Muscle of leg (tissue), 16 donors: ENCODE measurements at places on chromosomes 16 and 17.
A peak's percentile ranks its signal among the peaks of the same experiment; 100 is the strongest.

DNA sequence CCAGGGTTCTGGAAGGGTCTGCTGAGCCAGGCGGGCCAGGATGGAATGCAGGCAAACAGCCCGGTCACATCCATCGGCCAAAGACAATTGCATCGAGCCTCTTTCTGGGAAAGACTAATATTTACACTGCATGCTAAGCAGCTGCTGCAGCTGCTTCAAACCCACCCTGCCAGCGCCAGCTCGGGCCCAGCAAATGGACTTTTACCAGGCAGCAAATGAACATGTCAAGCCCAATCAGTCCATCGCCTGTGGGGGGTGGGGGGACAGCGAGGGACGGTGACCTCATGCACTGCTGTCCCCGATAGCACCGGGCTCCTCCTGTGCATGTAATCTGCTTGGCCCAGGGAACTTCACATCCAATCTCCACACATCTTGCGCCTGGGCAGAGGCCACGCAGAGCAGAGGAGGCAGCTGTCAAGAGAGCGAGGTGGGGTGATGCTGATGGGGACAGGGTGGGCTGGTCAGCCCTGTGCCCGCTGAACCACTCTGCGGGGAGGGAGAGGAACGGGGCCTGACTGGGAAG is 39.4 kb upstream of the CDH5 start:
- peaks cover 50% of the 10 kb centered on the region for H3K4me1 ChIP-seq
- peak; percentile 85 for DNase-seq
- no peaks in the 10 kb centered on the region for H3K36me3 ChIP-seq
- peaks cover 2% of the 10 kb centered on the region for H3K27me3 ChIP-seq
- peak overlapping the region; percentile 91 for H3K27ac ChIP-seq

- H3K4me3 ChIP-seq: no peak overlapping the region
- no peaks in the 10 kb centered on the region for H3K27me3 ChIP-seq
- H3K27ac ChIP-seq: no peak overlapping the region
- H3K4me1 ChIP-seq: no peaks in the 10 kb centered on the region
- H3K36me3 ChIP-seq: no peaks in the 10 kb centered on the region
Measured at GRCh38 chr17:41322903-41323895, 7.7 kb upstream of the KRTAP17-1 start.

DNA sequence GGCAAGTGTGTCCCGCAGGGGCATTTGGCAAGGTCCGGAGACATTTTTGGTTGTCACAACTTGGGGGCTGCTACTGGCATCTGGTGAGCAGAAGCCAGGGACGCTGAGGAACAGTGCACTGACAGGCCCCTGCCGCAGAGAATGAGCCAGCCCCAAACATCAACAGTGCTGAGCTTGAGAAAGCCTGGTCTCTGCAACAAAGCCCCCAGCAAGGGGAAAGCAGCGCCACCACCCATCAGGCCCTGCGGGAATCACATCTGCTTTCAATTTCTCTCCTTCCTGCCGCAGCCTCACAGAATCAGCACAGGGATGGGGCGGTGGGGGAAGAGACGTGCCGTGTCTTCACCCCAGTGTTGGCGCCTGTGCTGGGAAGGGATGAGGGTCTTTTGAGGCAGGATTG is 14.8 kb upstream of the PRPSAP1 start:
- no peak overlapping the region for H3K27ac ChIP-seq
- no peak for DNase-seq
- H3K4me3 ChIP-seq: no peak overlapping the region

- no peaks in the 10 kb centered on the region for H3K27me3 ChIP-seq
- H3K36me3 ChIP-seq: no peaks in the 10 kb centered on the region
- no peak overlapping the region for H3K27ac ChIP-seq
- no peak overlapping the region for H3K4me3 ChIP-seq
- no peaks in the 10 kb centered on the region for H3K4me1 ChIP-seq
- DNase-seq: peak; percentile 18
Measured at GRCh38 chr16:64392456-64392855, 729.4 kb downstream of the CDH11 start.

GRCh38 chr17:45353043-45353442 is 36.2 kb upstream of the MAP3K14 start:
- DNase-seq: no peak
- H3K27me3 ChIP-seq: peaks cover 3% of the 10 kb centered on the region
- no peaks in the 10 kb centered on the region for H3K36me3 ChIP-seq
- H3K27ac ChIP-seq: no peak overlapping the region
- no peak overlapping the region for H3K4me3 ChIP-seq

DNA sequence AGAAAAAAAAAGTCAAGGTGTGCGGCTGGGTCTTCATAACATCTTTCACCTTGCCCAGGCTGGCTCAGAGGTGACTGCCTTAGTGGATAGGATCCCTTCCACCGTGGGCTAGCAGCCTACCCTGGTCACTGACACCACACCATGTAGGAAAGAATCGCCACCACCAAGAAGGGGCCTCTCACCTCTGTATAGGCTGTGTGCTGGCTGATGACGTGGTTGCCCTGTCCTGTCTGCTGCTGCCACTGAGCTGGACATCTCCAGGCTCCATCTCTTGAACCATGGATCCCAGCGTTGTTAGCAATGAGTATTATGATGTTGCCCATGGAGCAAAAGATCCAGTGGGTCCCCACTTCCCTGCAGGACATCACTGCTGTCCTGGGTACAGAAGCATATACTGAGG is at the start of gene GPR142:
GPR142 (plus strand) TSS at position 301 of the 400 bp plus-strand sequence. CDS start 2,035 bp downstream, outside the sequence.
- peaks cover 2% of the 10 kb centered on the region for H3K27me3 ChIP-seq
- H3K4me3 ChIP-seq: no peak within 1 kb of the TSS
- peaks cover 19% of the 10 kb centered on the region for H3K4me1 ChIP-seq
- no peak for DNase-seq

GRCh38 chr16:29007730-29008593 is 23.1 kb downstream of the LAT start:
- DNase-seq: no peak
- H3K4me3 ChIP-seq: no peak overlapping the region
- no peaks in the 10 kb centered on the region for H3K4me1 ChIP-seq
- H3K27me3 ChIP-seq: no peaks in the 10 kb centered on the region
- H3K36me3 ChIP-seq: no peaks in the 10 kb centered on the region

DNA sequence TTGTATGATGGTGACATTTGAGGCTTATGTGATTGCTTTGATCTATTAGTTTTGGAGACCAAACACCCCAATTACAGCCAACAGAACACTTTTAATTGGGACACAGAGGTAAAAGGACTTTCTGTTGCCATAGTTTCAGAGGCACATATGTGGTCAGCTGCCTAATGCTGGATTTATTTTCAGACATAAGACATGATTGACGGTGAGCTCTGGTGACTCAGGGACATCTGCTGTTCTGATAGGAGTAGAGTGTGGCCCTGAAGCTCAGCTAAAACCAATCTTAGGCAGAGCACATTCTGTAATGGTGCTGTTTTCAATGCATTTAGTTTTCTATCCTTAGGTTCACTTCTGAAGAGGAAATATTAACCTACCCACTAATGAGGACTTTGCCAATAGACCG is 247.1 kb downstream of the UTP18 start:
- peaks cover 3% of the 10 kb centered on the region for H3K4me1 ChIP-seq
- no peak overlapping the region for H3K27ac ChIP-seq
- no peaks in the 10 kb centered on the region for H3K36me3 ChIP-seq
- no peak overlapping the region for H3K4me3 ChIP-seq

DNA sequence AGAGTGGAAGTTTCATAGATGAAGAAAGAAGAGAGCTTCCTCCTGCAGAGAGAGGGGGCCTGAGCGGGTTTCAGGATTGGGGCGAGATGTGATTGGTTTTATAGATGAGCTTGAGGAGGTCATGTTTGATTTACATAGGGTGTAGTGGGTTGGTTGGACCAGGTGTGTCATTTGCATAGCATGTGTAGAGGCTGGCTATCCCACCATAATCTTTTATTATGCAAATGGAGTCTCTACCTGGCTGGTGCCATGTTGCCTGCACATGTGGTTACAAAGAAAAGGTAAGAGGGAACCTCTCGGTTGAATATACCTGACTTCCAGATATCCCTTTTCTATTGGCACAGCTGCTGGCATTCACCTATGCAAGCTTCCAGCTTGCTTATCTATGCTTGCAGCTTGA is 228.1 kb downstream of the BCAS3 start:
- no peak overlapping the region for H3K27ac ChIP-seq
- DNase-seq: no peak
- H3K27me3 ChIP-seq: no peaks in the 10 kb centered on the region
- H3K4me1 ChIP-seq: no peaks in the 10 kb centered on the region
- H3K4me3 ChIP-seq: no peak overlapping the region

DNA sequence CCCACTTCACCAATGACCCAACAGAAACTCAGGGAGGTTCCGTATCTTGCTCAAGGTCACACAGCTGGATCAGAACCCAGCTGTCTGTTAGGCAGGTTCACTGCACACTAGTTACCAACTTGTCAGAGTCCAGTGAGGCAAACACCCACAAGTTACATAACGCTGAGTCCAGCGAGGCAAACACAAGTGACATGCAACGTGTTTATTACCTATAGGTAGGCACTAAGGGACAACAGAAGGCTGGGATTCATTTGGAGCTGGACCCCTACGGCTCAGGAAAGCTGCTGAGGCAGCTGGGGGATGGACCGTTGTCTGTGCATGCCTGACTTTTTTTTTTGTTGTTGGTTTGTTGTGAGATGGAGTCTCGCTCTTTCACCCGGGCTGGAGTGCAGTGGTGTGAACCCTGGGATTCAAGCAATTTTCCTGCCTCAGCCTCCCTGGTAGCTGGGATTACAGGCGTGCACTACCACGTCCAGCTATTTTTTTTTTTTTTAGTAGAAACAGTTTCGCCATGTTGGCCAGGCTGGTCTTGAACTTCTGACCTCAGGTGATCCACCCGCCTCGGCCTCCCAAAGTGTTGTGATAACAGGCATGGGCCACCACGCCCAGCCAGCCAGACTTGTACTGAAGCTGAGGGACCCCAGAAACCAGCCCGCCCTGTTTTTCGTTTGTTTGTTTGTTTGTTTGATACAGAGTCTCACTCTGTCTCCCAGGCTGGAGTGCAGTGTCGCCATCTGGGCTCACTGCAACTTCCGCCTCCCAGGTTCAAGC is 1.9 kb upstream of the RSAD1 start:
- H3K27me3 ChIP-seq: peaks cover 5% of the 10 kb centered on the region
